ENCODE measurements at places on chromosomes 13 and 19.

DNA sequence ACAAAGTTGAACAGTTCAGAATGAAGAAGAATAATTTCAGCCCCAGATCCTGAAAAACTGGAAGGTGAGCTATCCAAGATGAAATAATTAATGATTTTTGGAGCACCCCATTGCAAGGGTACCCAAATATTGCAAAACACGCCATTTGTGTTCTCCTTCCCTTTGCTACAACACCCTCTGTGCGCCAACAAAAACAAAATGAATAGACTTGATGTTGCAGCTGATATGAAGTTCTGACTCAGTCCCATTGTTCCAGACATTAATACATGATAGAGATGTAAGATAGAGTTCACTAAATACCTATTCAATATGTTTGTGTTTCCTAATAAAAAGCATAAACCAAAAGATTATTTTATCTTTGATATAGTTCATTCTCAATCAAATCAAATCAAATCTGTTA, 287.5 kb upstream of the SOX21 start:
- DNase-seq = no peak

- no peak for DNase-seq
Measured at GRCh38 chr13:39245688-39246087, 207.4 kb downstream of the NHLRC3 start.

GRCh38 chr13:67515895-67516294, 285.8 kb upstream of the PCDH9 start:
- no peak for DNase-seq

DNA sequence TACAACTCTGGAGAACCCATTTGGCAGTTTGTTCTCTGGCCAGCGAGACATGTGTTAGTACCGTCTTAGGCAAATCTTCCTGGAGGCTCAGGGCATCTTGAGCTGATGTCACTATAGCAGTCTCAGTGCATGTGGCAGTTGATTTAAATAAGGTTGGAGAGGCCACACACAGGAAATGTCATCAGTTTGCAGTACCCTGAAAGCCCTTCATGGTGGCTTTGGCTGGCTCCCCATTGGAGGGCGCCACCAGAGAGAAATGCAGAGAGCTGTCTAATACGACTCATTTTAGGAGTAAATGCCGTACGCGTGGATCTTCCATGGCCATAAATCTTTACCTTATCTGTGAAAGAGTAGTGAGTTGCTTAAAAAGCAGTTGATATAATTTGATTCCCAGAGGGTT, 163.1 kb downstream of the STK24 start:
- DNase-seq = no peak

DNA sequence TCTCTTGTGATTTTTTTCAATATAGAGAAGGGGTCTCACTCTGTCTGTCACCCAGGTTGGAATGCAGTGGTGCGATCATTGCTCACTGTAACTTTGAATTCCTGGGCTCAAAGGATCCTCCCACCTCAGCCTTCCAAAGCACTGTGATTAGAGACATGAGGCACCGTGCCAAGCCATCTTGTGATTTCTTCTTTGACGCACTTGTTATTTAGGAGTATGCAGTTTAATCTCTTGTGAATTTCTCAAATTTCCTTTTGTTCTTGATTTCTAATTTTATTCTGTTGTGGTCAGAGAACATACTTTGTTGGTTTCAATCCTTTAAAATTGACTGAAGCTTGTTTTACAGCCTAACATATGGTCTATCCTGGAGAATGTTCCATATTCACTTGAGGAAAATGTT, 14.5 kb downstream of the IPO5 start:
- no peak for DNase-seq

DNA sequence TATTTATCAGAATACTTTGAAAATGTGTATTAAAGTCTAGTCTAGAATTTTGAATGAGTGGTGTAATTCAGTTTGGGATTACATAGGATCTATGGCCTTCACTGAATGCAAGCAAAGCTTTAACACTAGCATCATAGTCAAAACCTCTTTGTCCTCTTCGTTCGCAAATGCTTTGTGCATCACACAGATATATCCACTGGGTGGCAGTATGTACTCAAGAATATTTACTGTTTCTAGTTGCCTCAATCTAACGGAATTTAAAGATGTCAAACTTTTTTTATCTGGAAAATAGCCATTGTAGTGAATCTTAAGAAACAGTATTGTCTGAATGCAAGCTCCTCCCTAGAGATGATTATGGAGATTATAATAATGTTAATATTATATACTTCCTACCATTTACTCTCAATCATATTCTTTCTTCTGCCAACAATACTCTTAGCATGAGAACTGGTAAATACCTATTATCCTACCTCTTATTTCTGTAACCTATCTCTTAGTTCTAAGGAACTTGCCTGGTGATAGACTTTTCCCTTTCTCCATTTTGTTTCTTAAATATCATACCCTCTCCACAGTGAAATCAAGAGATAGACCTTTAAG, 25.8 kb downstream of the LACC1 start:
- DNase-seq = no peak

All from T-helper 9 cell (primary cell).